Stimulated activated CD8-positive, alpha-beta memory T cell treated with anti-CD3 and anti-CD28 coated beads, Interleukin-2, amount 100 ng/mL, for 1 hour (primary cell): ENCODE measurements at places on chromosomes 11 and 22.
A peak's percentile ranks its signal among the peaks of the same experiment; 100 is the strongest.

GRCh38 chr22:20058989-20059770 lies 20.9 kb upstream of the DGCR8 start:
- no peak for DNase-seq

- DNase-seq: no peak
Measured at GRCh38 chr11:19951558-19952115, 208.6 kb downstream of the DBX1 start.

DNA sequence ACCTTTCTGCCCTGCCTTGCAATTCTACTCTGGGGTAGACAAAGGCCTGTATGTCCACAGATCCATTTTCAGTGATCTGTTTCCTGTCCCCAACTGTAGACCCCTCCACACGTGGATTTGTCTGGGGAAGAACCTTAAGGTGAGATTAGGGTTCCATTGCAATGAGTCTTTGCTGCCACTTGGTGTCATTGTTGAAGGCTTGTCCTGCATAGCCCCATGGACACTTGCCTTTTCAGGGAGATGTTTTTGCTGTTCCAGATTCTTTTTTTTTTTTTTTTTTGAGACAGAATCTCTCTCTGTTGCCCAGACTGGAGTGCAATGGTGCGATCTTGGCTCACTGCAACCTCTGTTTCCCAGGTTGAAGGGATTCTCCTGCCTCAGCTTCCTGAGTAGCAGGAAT lies 21.8 kb downstream of the SERPING1 start:
- no peak for DNase-seq

DNA sequence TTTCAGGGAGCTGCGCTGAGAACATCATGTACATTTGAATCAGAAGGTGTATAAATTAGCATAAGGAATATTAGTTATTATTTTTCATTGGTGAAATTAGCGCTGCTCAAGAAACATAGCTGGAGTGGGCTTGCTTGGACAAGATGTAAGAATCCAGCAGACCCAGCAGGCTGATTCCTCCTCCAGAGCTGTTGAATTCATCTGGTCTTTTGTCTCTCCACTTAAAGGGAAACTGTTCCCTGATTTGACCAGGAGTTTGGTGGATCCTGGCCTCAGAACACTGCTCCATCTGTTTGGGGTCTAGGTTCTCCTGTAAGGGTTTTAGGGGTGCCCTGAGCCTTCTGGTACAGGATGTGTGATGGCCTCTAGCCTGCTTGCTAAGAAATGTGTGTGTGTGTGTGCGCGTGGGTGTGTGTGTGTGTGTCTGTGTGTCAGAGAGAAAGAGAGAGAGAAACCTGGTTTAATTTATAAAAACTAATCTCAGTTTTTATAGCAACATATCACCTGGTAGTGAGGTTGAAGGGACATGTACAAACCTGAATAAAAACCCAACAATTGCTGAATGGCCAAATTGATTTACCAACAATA lies 8.3 kb upstream of the SORL1 start:
- no peak for DNase-seq

- no peak for DNase-seq
Measured at GRCh38 chr11:20163783-20164481, 3.7 kb upstream of the DBX1 start.

- no peak for DNase-seq
Measured at GRCh38 chr11:128692753-128693415, 988 bp upstream of the FLI1 start.

DNA sequence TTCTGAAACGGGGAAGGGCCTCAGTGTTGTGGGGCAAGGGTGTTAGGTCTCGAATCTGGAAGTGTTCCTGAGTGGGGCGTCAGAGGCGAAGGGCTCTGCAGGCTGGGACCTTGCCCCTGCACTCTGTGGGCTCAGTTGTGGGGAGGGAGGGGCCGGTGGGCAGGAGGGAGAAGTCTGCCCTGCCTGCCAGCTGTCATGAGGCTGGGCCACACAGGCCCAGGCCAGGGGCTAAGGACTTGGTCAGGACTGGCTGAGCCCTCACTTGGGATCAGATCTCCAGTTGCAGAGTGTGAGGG lies at the start of gene CRACR2B:
TSS of gene CRACR2B (plus strand) at position 23 of the 296 bp plus-strand sequence. CDS start 689 bp downstream, outside the sequence.
- no peak for DNase-seq

- DNase-seq: no peak
Measured at GRCh38 chr22:43479962-43480361, 68.1 kb downstream of the MPPED1 start.

DNA sequence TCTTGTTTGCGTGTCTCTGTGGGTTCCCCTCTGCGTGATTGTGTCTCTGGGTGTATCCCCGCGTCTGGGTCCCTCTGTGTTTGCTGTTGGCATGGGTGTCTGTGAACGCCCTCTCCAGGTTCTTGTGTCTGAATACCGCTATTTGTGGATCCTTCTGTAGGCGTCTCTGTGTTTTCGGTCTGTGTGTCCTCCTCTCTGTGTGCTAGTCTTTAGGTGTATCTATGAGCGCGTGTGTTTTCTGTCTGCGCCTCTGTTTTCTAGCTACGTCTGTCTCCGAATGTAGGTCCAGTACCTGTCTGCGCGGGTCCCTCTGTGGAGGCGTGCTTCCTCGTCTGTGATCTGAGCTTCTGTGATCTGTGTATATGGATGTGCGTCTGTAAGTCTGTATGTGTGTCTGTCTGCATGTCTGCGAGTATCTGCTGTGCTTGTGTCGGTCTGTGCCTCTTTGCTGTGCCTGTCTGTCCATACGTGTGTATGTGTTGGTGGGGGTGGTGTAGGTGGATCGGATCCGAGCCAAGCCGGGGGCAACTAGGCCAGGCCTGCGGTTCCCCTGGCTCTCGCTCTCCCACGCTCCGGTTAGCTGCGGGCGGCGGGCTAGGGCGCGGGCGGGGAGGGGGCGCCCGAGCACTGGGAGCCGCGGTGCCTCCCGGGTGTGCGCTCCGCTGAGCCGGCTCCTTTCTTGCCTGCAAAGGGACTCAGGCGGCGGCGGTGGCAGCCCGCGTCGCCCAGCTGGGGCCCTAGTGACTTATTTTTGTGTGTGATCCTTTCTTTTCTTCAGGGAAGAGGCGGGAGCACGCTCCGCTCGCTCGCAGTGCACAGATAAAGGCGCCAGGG lies 105.3 kb upstream of the E2F8 start:
- DNase-seq: no peak

- no peak for DNase-seq
Measured at GRCh38 chr11:34302046-34302921, 55.5 kb downstream of the ABTB2 start.

DNA sequence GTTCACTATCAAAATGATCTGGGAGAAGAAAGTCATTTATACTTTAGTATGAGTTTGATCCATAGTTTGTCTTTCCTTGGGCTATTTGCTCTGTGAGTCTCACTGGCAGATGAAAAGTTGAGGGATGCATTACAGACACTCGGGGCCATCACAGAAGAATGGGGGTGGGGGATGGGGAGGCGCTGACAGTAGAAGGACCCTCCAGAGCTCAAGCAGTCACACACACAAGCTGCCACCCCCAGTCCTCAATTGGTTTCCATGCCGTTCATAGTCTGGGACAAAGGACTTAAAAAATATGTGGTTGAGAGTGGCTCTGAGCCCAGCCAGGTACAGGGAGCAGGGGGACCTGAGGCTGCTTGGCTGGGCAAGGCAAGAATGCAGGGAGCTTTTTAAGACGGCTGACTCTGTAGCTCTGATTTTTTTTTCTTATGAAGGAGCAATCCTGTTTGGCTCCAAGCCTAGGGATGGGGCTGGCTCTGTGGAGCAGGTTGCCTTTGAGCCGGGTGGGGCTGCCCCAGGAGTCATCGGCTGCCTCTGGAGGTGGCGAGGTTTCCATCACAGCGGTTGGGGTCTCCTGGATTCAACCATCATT lies 13.3 kb upstream of the ANO1 start:
- no peak for DNase-seq

GRCh38 chr11:28666632-28667031 lies 558.4 kb downstream of the METTL15 start:
- DNase-seq: no peak

- DNase-seq: no peak
Measured at GRCh38 chr11:132992838-132993631, 539.3 kb downstream of the OPCML start.

- DNase-seq: no peak
Measured at GRCh38 chr11:56819916-56820315, 71.4 kb upstream of the OR9G4 start.

DNA sequence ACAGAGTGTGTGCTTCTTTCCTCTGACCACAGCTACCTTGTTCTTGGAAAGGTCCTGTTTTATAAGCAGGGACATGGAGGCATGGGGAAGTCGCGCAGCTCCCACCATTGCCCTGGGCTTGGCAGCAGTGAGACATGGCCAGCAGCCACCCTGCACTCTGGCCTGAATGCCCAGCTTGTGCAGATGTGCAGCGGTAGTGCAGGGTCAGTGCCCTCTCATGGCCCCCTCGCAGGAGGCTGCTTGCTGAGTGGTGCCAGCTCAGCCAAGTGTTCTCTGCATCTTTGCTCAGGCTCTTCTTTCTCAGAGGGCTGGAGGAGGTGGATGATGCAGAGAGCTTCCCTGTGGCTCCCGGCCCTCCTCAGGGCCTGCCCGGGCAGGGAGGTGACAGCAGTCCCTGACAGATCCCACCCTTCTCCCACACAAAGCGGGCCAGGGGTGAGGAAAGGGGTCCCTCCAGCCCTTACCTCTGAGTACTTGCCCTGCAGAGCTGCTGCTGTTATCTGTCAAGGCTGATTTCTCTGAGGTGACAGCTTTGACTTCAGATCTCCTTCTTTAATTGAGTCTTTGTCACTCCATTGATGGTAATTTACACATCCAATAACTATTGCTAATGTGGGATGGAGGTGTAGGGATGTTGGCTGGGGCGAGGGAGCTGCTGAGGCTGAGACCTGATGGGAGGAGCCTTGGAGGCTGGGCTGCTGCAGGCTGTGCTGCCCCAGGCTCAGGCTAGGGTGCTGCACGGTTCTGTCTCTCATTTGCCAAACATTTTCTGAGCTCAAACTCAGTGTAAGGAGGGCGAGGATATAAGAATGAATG lies 47.4 kb upstream of the B3GAT1 start:
- DNase-seq: no peak

DNA sequence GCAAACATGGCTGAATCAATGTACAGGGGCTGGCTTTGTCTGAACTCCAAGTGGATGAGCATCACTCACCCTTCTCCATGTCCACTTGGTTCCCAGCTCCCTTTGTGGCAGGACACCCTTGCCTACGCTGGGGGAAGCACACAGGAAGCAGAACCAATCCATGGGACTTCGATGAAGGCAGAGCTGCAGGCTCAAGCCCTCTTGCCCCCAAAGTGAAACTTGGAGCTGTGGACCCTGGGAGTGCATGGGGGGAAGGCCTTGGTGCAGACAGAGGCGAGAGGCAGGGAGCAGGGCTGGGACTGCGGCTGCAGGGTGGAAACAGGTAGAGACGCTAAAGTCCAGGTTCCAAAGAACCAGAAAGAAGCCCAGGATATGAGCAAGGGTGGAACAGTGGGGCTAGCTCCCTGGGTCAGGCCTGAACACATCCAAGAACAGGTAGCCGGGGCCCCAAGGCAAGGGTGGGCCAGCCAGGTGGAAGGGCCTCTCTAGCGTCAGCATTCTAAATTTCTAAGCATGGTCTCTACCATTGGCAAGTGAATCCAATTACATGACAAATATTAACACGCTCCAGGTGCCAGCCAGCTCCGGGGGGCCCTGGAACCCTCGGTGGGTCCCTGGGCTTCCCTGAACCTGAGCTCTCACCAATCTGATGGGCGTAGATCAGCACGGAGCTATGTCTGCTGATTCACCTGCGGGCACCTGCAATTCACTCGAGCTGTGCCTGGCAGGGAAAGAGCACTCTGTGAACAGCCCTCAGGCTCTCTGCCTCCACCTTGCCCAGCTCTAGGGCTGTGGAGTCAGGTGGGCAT lies 532.8 kb downstream of the BRD1 start:
- DNase-seq: no peak

DNA sequence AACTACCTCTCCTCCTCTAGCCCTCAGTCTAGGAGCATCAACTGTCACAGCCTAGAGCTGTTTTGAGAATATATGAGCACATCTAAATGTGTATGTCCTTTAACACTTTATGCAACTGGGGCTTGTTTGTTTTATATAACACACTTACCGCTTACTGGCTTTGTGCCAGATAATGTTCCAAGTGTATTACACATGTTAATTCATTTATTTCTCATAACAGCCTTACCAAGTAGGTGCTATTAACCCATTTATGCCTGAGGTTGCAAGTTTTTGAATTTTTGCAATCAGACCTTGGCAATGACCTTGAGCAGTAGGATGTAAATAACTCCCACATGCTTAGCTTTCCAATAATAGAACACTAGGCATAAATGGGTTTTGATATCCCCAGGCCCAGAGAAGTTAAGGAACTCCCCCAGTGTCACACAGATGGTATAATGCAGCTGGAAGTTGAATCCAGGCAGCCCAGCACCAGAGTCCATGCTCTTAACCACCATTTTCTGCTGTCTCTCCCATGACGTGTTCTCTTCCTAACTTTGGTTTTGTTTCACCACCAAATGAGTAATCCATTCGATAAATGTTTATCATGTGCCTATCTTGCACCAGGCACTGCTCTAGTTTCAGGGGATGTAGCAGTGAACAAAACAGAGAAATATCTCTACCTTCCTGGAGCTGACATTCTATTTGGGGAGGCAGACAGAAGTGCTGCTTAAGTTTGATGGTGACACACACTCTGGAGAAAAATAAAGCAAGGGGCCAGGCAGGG lies 23.1 kb downstream of the PRDM11 start:
- DNase-seq: no peak

DNA sequence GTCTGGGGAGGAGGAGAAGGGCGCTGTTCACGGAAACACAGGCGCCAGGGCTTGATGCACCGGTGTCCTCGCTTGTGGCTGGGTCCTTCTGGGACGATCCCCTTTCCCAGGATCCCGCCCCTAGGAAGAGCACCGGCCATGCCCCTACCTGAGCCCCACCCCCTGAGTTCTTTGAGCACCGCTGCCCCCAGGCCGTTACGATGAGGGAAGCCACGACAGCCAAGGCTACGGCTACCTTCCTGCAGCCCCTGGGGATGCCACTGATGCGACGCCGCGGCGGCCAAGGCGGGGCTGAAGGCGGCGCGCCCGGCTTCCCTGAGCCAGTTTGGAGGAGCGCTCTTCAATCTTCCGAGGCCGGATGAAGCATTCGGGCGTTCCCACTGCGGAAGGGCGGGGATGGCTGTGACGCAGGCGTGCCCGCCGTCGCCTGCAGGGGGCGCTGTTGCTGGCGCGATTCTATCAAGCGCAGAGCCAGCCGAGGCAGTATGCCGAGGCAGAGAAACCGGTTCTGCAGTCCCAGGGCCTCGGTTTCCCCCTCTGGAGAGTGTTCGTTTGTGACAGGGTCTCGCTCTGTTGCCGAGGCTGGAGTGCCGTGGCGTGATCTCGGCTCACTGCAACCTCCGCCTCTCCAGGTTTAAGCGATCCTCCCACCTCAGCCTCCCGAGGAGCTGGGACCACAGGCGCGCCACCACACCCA lies 9.7 kb upstream of the NEFH start:
- DNase-seq: peak; percentile 26

DNA sequence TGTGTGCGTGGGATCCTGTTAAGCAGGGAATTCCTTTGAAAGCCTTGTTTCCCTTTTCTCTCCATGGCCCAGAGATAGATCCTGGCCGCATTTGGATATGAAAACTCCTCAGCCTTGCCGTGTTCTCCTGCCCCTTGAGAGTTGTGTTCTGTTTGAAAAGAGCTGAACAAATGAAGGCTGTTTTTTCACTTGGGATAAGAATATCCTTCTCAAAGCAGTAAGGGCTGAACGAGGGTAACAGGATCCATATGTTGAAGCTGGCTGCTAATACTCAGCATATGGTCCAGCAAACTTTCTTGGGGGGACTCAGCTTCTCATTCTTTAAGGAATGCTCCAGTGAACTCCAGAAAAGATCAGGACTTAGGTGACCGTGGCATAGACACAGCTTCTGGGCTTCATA lies 114.5 kb upstream of the TTC12 start:
- no peak for DNase-seq

- no peak for DNase-seq
Measured at GRCh38 chr22:28600546-28601143, 79.0 kb downstream of the TTC28 start.
